ENCODE measurements at places on chromosomes 5 and 9.
A peak's percentile ranks its signal among the peaks of the same experiment; 100 is the strongest.

- no peak for DNase-seq
These were observed 90.6 kb downstream of the NLN start for GRCh38 chr5:65812648-65813047.

GRCh38 chr9:98833090-98833956 lies 25.9 kb downstream of the GALNT12 start:
- DNase-seq: no peak

DNA sequence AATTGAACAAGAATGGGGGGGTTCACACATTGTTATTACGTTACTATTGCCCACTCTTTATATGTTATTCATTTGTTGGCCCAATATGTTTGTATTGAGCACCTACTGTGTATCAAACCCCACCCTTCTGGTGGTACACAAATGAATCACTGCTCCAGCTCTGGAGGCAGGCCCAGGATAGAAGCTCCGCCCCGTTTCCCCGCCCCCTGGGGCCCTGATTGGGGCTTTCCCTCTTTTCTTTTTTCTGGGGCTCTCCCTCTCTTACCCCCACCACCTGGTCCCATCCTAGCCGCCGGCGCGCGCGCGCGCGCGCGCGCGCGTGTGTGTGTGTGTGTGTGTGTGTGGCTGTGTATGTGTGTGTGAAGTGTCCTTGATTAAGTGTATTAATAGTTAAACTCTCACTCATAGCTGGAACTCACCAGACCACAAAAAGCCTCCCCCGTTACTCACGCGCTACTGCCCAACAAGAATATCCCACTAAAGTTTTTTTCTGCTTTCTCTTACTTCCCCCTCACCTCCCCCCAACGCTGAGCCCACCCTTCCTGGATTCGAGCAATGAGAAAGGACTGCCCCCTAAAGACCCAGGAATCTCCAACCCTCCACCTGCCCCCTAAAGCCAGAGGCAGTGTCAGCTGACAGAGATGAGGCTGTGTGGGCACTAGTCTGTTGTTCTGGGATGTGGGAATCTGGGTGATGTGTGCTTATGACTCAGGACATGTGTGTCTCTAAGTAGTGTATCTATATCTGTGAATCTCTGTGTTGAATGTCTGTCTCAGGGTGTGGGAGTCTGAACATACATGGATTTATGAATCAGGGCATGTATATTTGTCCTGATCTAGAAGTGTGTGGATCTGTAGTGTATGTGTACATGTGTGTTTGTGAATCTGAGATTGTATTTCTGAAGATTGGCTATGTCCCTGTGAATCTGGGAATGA lies 4.0 kb downstream of the CXXC5 start:
- peak; percentile 62 for DNase-seq

GRCh38 chr9:108117306-108117705 lies 627.7 kb upstream of the KLF4 start:
- no peak for DNase-seq

DNA sequence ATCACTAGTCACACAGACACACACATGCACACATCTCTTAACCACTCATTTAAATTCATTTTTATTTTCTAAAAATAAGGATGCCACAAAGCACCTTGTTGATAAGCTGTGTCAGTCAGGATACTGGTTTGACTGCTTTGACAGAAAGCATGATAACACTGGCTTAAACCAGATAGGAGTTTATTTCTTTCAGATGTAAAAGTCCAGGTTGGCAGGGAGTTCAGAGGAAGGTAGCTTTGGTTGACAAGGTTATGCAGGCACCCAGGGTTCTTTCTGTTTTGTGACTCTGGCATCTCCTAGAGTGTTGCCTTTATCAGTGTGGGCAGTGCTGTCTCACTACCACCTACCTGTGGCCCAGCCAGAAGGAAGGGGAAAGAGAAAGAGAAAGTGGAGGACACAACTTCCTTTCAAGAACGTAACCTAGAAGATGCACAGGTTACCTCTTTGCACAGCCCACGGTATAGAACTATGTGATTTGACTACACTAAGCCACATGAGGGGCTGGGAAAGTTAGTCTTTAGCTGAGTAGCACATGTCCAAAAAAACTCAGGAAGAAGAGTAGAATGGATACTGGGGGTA lies 334.7 kb downstream of the OSTF1 start:
- DNase-seq: no peak

DNA sequence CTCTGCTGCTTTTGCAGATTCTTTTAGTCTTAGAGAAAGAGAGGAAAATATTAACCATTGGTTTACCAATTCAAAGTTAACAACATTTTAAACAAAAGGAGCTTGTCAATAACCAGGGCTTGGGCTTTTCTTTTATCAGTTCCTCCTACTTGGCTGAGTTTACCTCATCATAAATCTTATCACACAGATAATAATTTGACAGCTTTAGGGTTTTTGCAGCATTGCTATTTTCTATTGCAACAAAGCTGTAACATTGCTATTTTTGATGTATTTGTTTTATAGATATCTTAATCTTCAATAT lies 9.8 kb upstream of the ABL1 start:
- DNase-seq: no peak

GRCh38 chr9:92637326-92637725 lies 32.6 kb downstream of the IPPK start:
- no peak for DNase-seq

GRCh38 chr5:102755686-102756371 lies 724 bp downstream of the PAM start:
- DNase-seq: peak; percentile 72

DNA sequence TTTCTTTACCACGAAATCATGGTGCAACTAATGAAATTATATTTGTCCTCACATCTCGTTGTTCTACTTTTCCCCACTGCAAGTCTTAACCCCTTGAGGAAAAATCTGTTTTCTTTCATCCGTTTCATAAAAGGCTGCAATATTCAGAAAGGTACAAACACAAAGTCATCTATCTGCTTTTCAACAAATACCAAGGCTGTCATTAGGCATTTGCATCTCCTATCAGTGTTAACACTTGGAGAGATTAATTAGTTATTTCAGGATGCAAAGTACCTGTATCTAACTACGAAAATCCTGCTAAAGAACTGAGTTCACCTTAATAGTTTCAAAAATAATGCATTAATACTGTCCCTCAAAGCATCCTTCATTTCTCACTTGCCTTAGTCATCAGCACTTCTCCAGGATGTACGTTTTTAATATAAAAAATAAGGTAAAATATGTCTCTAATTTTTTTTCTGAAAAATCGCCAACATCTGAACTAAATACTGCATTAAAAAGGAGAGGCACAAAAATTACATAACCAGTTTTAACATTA lies 1.8 kb downstream of the ARRDC3 start:
- DNase-seq: no peak

- DNase-seq: no peak
These were observed 488.0 kb upstream of the CYLC2 start for GRCh38 chr9:102507044-102507687.

DNA sequence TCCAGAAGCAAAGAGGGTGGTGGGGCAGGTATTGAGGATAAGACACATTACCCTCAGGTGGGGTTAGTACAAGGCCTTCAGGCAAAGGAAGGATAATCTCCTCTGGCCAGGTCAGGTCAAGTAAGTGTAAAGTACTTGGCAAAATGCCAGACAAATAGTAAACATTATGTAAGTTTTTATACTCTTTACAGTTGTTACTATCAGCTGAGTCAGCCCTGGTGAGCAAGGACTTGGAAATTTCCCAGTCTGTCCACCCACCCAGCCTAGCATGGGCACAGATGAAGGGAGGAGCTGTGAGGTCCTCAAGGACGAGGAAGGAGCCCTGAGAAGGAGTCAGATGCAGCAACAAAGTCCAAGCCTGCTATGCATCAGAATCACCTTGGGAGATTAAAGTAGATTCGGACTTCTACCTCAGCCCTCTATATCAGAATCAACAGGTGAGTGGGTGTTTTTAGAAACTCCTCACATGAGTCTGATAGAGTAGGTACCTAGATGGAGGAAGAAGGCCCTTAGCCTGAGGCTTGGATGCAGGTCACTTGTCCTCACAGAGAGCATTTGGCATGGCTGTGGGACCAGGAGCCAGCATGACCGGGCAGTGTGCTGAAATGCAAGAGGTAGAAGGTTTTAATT lies 50.2 kb upstream of the BARX1 start:
- no peak for DNase-seq

DNA sequence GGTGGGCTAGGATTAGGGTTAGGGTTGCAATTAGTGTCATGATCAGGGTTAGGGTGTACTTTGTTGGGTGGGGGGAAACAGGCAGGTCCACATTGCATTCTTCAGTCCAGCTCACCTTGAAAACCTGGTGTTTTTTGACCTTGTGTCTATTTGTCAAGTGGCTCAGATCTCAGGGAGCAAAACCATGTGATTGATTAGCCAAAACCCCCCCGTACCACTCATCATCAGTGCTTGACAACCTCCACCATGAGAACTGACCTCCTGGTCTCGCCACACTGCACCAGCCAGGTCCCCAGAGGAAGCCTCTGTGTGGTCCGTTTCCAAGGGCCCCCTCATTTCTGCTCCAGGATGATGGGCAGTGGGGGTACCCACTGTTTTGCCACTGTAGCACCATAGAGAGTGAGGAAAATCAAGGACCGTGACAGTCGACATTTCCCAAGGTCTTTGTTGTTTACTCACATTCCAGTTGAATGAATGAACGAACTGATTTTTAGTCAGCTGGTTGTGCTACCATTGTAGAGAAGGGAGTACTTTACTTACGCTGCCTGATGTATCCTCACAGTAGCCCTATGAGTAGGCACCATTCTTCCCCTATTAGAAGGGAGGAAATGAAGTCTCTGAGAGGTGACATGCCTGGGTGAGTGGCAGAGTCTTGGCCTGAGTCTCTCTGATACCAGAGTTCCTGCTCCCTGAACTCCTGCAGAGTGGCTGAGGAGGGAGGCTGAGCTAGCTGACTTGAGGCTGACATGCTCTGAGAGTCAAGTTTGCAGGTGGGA lies 84.8 kb downstream of the RAD23B start:
- no peak for DNase-seq

DNA sequence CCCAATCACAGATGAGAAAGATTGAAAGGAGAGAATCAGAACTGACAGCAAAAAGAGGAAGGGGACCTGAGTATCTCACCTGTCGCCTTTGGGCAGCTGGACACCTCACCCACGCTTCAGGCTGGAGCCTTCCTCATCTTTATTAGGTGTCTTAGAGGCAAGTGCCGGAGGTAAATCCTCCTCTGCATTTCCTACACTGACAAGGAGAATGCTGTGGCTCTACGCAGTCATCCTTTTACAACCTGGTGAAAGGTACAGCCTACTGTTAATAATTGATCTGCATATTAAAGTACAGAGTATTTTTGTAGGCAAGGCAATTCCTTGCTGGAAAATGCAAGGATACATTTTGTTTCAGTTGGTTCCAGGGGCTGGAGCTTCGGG lies 34.8 kb downstream of the PRLR start:
- no peak for DNase-seq

GRCh38 chr9:371349-371748 lies 156.7 kb downstream of the DOCK8 start:
- no peak for DNase-seq

DNA sequence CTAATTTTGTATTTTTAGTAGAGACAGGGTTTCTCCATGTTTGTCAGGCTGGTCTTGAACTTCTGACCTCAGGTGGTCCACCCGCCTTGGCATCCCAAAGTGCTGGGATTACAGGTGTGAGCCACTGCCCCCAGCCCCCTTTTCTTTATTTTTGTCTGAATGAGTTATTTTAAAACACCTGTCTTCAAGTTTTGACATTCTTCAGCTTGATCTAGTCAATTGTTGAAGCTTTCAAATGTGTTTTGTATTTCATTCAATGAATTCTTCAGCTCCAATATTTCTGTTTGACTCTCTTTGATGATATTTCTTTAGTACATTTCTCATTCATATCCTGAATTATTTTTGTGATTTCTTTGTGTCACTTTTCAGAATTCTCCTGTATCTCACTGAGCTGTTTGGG lies 486.2 kb downstream of the DMAC1 start:
- no peak for DNase-seq

DNA sequence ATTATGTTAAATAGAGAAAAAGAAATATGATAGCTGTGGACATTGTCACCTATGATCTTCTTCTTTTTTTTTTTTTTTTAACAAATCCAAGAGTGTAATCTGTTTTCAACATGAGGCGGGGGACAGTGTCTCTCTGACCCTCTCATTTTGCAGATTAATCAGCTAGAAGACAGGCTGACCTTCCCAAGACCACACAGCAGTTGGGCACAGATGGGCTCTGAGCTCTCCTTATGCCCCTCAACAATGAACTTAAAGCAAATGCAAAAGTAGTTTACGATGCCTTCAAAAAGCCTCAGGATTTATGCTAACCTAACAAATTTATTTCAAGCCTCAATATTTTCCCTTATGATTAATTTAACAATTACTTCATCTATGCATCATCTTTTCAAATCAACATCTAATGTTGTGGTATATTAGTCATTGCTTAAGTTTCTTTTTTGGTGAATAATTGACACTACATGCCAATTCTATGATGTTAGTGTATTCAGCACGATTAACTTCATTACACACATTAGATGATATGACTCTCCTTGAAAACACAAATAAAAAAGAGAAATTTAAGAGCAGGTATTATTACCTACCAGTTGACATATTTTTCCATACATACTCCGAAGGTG lies 7.4 kb downstream of the NFIL3 start:
- DNase-seq: no peak

DNA sequence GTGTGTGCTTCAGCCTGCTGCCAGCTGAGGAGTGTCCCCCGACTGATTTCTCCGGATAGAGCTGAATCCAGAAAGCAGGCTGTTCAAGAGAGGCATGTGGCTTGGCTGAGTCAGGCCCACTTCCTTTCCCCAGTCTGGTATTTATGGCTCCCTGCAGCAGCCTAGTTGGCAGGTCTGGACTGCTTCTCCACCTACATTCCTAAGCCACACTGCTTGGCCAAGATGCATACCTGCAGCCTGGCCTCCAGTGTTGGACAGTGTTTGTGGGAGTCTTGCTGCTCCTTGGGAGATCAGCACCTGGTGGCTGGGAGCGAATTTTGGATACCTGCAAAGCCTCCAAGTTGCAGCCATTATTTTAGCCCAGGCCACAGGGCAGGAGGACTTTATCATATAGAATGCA lies 670.8 kb downstream of the ACTL7B start:
- DNase-seq: no peak

- no peak for DNase-seq
These were observed 79.9 kb downstream of the RGS3 start for GRCh38 chr9:113543296-113543981.

DNA sequence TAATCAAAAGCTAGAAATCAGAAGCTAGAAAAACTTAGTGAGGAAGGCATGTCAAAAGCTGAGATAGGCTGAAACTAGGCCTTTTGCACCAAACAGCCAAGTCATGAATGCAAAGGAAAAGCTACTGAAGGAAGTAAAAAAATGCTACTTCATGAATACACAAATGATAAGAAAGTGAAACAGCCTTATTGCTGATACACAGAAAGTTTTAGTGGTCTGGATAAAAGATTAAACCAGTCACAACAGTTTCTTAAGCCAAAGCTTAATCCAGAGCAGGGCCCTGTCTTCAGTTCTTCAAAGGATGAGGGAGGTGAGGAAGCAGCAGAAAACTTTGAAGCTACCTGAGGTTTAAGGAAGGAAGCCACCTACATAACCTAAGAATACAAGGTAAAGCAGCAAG lies 102.5 kb upstream of the SH3GL2 start:
- no peak for DNase-seq

GRCh38 chr5:174316326-174316725 lies 270.8 kb downstream of the NSG2 start:
- DNase-seq: no peak
